Hypothalamus (tissue), 51 donors: ENCODE measurements at places on chromosomes 4 and X.

GRCh38 chr4:139761461-139761860 is 95.8 kb downstream of the MGST2 start:
- DNase-seq = no peak

DNA sequence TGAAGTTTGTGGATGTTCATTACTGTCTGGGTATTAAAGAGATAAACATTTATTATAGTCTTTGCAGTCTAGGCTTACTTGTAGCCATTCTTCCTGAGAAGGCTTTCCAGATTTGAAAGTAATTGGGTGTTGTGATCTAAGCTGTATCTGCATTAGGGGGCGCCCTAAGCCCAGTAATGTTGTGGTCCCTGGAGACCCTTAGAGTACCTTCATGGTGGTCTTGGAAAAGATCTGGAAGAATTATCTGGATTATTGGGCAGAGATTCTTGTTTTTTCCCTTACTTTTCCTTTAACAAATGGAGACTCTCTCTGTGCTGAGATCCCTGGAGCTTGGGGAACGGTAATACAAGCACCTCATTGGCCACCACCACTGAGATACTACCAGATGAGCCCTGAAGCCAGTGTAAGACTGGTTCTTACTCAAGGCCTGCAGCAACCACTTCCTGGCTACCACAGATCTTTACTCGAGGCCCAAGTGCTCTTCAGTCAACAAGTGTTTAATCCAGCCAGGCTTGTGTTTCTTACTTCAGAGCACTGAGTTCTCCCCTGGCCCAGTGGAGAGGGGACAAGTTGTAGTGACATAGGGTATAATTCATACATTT is 63.1 kb downstream of the RTL3 start:
- DNase-seq = no peak

GRCh38 chr4:16043642-16044498 is 40.0 kb downstream of the PROM1 start:
- DNase-seq = no peak

GRCh38 chr4:25767877-25768725 is 94.7 kb downstream of the SEL1L3 start:
- peak; percentile 19 for DNase-seq

DNA sequence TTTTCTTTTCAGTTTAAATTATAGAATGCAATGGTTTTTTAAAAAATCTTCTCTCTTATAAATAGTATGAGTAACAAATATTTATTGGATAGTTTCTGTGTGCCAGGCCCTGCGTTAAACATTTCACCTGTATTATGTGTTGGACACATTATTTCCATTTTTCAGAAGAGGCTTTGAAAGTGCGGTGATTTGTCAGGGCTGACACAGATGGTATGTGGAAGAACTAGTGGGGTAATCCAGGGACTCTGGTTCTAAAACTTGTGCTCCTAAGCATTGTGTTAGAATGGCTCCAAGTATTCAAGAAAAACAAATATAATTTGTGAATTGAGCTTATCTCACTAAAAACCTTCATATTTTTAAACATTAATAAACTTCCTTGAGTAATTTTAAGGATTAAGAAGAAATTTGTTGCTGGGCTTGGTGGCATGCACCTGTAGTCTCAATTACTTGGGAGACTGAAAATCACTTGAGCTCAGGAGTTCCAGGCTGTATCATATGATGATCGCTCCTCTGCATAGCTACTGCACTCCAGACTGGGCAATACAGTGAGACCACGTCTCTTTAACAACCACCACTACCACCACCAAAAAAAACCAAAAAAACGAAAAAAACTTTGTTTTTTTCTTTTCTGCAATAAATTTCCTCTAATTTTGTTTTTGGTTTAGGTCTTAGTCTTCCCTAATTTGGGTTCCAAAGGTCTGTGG is 40.0 kb downstream of the RAPGEF2 start:
- no peak for DNase-seq

GRCh38 chr4:47617607-47618006 is 132.5 kb downstream of the ATP10D start:
- DNase-seq = no peak

DNA sequence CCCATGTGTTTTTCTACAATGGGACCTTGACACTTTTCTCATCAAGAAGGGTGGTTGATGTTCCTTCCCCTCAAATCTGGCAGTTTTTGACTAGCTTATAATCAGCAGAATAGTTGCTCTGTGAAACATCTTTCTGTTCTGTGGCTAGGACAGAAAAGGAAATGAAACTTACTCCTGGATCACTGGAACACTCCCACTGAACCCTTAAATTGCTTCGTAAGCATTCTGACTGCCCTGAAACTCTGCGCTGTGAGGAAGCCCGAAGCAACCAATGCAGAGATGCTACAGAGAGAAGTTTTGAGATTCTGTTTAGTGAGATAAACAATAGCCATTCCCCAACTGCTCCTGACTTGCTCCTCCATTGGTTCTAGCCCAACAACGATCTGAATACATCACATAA is 602.2 kb downstream of the CENPC start:
- DNase-seq = no peak

DNA sequence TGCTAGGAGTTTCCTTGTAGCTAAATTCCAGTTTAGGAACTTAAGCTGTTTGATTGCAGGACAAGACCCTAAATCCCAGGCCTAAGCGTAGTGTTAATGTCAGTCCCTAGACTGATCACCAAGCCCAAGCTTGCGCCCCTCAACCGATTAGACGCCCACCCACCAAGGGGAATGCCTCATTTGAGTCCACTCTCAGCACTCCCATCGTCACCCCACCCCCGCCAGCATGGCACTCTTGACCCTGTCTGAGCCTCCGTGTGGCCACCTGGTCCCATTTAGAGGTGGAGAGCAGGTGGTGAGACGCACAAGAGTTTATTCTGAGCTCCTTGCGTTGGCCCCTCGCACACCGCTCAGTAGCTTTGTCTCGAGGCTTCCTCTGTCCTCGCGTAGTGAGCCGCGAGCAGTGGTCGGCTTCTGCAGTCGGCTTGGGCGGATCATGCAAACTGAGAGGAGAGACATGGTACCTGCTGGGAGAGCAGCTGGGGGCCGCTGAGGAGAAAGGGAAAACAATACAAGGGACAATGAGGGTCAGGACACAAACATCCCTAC is 48.5 kb upstream of the ZNF157 start:
- no peak for DNase-seq

DNA sequence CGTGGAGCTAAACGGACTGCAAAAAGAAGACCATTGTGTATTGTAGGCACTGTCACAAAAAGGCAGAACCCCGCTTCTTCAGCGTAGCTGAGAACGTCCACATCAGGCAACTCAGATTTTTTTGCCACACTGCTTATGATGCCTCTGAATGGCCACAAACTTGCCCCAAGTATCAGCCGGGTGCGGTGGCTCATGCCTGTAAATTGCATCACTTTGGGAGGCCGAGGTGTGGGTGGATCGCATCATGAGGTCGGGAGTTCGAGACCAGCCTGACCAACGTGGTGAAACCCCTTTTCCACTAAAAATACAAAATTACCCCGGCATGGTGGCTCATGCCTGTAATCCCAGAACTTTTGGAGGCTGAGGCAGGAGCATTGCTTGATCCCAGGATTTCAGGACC is 14.9 kb upstream of the IL3RA start:
- no peak for DNase-seq

GRCh38 chr4:104719539-104720230 is 225.0 kb upstream of the CXXC4 start:
- no peak for DNase-seq

DNA sequence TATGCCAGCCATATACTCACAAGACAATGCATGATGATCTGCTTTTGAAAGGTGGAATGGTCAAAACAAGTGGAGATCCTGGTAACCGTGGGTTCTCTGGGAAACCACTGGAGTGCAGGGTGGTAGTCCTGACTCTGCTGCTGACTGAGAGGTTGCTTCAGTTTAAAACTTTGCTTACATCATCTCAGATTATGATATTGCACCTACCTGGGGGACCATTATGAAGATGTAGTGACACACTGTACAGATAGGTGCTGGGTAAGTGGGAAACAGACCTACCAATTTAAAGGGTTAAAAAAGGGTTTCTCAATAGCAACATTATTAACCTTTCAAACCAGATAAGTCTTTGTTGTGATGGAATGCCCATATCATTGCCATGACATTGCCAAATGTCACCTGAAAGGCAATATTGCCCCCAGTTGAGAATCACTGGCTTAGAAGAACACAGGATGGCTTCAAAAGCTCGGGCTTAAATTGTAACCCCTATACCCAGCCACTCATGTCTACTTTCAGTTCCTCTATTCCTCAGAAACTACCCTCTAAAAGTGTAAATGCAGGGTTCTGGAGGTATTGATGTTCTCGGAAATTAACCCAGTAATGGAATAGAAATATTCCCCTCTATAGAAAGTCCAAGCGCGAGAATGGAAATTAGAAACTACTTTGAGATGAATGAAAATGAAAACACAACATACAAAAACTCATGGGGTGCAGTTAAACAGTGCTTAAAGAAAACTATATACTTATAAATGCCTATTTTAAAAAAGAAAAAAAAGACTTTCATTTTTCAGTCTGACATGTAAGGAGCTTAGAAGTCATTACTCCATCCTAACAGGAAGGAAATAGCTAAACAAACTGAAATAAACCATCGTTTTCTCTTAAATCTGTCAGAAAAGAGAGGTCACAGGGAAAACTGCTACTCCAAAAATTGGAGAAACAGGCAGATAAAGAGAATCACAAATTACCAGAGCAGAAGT is 65.8 kb downstream of the ARHGEF6 start:
- DNase-seq = no peak

- no peak for DNase-seq
Measured at GRCh38 chr4:139085141-139085540, 69.6 kb downstream of the NOCT start.

GRCh38 chr4:95268819-95269565 is 279.8 kb downstream of the UNC5C start:
- DNase-seq = no peak

GRCh38 chrX:39692796-39693195 is 405.0 kb downstream of the BCOR start:
- DNase-seq = no peak

GRCh38 chr4:10295301-10295700 is 161.9 kb downstream of the ZNF518B start:
- DNase-seq = no peak

GRCh38 chr4:81806485-81806884 is 334.8 kb upstream of the RASGEF1B start:
- no peak for DNase-seq

DNA sequence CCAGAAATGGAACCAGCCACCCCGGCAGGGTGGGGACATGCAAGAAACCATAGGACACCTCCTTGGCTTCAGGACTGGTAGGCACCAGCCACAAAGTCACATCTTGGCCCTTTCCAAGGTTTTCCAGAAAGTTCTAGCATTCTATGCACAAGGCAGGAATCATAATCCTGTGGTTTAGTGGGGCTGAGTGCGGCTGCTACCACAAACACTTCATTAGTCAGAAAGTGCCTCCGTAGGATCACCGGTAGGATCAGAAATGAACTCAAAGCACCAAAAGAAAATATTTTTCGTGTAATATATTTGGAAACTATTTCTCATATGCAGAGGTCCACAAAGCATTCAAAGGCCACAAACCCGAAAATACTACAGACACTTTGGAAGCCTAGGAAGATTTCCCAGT is 191.7 kb downstream of the PTTG2 start:
- no peak for DNase-seq

DNA sequence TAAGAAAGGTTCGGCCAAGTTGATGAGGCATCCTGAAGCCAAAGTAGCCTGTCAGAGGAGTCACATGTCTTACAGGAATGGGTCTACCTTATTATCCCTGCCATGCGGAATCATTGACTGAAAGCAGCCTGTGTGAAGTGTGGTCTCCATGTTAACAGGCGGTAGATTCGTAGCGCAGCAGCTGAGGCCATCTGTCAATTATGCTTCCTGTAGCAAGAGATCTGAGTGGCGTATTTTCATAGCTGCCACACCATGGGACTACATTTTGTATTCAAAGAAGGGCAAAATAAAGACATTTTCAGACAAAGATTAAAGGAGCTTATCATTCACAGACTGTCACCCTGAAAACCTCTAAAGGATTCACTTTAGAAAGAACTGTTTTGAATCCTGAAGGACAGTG is 11.2 kb upstream of the MED14 start:
- DNase-seq = no peak

DNA sequence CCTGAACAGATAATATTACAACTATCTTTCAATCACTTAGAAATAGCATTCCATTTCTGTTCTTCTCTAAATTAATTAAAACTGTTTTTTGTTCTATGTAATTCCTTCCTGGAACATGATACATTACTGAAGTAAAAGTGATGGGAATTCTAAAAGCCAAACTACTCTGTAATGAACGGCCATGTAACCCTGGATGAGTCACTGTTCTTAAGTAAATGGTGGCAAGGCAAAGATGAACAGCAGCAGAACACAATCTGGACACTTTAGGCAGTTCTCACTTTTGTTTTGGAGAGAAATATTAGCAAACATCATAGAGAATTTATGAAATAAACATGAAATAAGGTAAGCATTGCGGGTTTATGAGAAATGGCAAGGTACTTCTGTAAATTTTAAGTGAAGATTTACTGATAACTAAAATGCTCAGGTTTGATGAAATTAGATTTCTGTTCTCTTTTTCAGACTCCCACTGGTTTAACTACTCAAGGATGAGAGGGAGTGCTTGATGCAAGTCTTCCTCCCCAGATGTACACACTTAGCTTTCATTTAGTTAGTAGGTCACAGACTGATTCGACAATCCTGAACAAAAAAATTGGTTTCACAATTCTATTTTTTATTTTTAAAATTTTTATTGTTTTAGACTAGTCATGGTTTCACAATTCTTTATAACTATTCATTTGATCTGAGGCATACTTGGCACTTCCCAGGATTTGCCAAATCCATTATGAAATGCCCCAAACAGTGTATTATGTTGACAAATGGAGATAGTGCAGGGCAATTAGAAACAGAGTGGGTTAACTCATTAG is 964 bp upstream of the GPR82 start:
- DNase-seq = no peak

DNA sequence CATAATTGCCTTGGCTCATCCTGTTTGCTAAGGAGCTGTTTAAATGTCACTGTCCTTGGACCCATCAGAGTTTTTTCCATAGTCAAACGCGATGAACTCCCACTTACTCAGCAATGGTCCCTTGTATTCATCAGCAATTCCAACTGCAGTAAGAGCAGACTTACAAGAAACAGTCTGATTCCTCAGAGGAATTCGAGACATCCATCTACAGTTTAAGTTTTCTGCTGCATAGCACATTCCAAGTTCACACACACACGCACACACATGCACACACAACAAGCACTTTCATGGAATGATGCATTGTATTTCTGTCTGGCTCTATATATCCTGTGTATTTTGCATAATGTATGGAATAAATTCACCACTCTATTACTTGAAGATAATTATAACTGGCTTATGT is 32.7 kb upstream of the TMEM150C start:
- no peak for DNase-seq

GRCh38 chr4:19329077-19329476 is 922.6 kb upstream of the SLIT2 start:
- no peak for DNase-seq

- DNase-seq = no peak
Measured at GRCh38 chr4:126087101-126087500, 772.3 kb downstream of the FAT4 start.

DNA sequence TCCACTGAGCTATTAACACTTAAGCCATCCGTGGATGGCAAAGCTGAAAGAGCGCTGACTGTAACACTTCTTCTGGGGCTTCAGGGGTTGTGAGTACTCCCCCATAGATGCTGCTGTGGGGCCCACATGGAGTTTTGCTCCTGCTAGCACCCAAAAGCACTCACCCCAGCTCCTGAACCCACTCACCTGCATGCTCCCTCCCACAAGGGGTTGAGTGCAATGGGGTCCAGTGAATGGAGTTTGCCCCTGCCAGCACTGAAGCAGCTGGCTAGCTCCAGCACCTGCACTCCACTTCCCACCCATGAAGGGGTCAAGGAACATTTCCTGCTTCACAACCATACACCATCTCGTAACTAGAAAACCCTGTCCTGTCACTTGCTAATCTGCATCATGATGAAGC is 78.9 kb downstream of the IL21 start:
- DNase-seq = no peak
